ENCODE measurements at places on chromosomes 12 and 14.

- no peak for DNase-seq
Observed at GRCh38 chr14:22522466-22522957, 66.5 kb downstream of the DAD1 start.

- DNase-seq = no peak
Observed at GRCh38 chr12:103580026-103580425, 7.0 kb upstream of the STAB2 start.

- DNase-seq = no peak
Observed at GRCh38 chr14:33210311-33210710, 271.6 kb downstream of the NPAS3 start.

- DNase-seq = no peak
Observed at GRCh38 chr12:25269701-25270100, 19.0 kb upstream of the KRAS start.

DNA sequence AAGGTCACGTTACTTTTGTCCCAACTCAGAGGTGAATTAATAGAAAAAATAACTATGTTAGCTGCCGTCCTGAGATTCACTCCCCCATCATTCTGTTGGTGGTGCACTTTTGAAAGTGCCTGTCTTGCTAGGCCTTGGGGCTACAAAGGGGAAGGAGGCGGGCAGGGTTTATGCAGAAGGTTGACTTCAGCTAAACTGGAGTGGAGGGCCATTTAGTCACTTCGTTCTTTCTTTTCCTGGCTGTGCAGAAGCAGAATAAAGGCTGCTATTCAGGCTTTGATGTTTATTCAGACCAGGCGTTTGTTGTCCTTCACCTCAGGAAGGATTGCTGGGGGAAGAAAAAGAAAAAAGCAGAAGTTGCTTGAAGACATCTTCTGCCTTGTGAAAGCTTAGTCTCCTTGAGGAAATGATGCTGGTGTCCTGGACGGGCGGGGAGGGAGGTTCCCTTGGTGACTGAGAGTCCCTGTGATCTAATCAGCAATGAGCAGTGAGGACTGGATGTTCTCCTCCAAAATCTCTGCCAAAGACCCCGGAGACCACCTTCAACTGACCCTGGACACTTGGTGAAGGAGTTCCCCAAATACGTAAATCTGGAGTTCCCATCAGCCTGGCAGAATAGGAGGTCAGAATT is 4.0 kb downstream of the GLT1D1 start:
- peak; percentile 9 for DNase-seq

- DNase-seq = no peak
Observed at GRCh38 chr12:123384318-123384993, 524 bp downstream of the KMT5A start.

DNA sequence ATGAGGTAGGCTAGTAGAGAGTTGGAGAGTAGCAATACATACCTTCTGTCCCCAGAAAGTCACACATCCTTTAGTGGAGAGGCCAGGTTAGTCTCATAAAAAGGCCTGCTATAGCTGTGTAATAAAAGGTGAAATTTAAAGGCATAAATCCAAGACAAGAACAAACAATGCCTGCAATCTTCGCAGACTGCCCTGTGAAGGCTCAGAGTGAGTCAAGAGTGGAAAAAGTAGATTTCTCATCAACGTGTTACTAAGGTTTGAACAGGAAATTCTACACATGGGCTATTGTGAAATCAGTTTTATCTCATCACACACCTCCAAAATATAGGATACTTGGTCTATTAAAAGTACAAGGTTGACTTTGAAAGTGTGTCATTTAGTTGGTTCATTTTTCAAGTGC is at the start of gene KLRC1:
Gene KLRC1 (minus strand): TSS at position 222 of the 400 bp plus-strand sequence. CDS start 2,221 bp downstream, outside the sequence.
- DNase-seq = no peak

GRCh38 chr12:14619741-14620501 is 52.2 kb upstream of the PLBD1 start:
- no peak for DNase-seq

DNA sequence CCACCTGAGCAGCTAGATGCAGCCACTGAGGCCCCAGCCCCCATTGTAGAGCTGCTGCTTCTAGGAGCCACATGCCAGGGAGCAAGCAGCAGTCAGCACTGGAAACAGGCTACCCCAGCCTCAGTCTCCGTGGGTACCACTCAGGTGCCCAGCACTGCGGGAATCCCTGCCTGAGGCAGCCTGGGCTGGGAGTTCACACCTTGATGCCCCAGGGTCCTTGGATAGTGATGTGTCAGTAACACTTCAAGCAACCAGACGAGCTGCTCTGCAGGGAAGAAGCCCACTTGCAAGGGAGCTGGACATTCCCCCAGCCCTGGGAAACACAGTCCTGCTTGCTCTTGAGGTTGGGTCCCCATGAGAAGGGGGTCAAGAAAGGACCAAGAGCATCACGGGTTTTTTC is 90.7 kb downstream of the ZFP36L1 start:
- no peak for DNase-seq

GRCh38 chr12:108321688-108322087 is 17.4 kb downstream of the CMKLR1 start:
- DNase-seq = no peak

DNA sequence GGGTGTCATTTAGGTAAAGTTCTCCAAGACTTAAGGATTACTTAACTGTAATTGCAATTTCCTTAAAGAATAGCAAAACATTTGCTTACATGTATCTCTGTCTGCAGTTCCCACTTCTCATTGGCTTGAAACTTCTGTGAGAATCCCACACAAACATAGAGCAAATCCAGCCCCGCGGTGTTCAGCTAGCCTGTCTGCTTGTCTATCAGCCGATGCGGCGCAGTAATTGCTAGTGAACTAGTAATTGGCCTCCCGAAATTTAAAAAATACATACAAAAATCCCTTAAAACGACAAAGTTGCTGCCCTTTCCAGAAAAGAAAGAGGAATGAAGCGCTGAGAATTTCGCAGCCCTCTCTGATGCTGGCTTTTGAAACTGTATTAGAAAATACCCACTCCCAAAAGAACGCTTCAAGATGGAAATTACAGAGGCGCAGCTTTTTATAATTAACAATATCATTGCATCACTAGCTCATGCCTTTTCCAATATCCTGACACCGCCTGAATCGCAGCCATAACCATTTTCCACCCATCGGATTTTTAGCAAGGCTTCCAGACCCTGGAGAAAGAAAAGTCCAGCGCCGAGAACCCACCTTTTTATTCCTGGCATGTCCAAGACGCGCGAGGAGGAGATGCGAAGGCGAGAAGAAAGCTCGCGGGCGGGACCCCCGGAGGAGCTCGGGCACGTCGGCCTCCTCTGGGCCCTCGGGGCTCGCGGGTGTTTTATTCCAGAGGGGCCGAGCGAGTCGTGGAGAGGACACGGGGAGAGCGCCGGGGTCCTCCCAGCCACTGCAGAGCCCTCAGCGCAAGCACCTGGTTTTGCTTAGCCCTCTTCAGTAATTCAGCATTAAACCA is 646 bp downstream of the FBLN5 start:
- DNase-seq = no peak

DNA sequence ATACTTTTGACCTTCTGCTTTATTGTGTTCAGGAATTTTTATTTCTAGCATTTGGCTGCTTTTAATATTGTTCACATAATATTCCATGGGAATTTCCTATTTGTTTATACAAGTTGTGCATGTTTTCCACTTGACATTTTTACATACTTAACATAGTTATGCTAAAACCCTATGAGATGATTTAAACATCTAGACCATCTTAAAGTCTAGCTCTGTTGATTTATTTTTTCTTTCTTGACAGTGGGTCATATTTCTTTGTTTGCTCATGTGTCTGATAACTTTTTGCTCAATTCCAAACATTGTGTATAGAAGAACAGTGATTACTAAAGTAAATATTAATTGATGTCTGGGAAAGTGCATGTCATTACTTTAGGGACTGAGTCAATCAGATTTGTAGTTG is 202.1 kb upstream of the PDZRN4 start:
- no peak for DNase-seq

- peak; percentile 94 for DNase-seq
Observed at GRCh38 chr14:23068789-23069412, 11.6 kb upstream of the CDH24 start.

- peak; percentile 27 for DNase-seq
Observed at GRCh38 chr14:39267608-39268005, 33.9 kb downstream of the MIA2 start.

- no peak for DNase-seq
Observed at GRCh38 chr12:9756706-9757105, 4.0 kb downstream of the CD69 start.

- DNase-seq = no peak
Observed at GRCh38 chr12:95673576-95673975, 117.0 kb downstream of the NTN4 start.

- DNase-seq = peak; percentile 66
Observed at GRCh38 chr12:63090716-63091115, 60.3 kb downstream of the AVPR1A start.

- DNase-seq = no peak
Observed at GRCh38 chr12:95424271-95424994, 49.5 kb upstream of the METAP2 start.

DNA sequence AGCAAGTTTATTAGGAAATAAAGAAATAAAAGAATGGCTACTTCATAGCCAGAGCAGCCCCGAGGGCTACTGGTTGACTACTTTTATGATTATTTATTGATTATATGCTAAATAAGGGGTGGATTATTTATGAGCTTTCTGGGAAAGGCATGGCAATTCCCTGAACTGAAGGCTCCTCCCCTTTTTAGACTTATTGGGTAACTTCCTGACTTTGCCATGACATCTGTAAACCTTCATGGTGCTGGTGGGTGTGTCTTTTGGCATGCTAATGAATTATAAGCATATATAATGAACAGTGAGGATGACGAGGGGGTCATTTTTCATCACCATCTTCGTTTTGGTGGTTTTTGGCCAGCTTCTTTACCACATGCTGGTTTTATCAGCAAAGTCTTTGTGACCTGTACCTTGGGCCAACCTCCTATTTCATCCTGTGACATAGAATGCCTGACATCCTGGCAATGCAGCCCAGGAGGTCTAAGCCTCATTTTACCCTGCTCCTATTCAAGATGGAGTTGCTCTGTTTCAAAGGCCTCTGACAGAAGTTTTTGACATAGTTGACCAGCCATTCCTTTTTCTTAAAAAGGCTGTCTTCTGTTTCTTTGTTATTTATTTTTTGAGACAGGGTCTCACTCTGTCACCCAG is 11.1 kb upstream of the PTGES3 start:
- DNase-seq = no peak

- DNase-seq = peak; percentile 49
Observed at GRCh38 chr12:12488296-12488695, 74.4 kb downstream of the DUSP16 start.

GRCh38 chr12:91103101-91103500 is 8.2 kb downstream of the LUM start:
- no peak for DNase-seq

DNA sequence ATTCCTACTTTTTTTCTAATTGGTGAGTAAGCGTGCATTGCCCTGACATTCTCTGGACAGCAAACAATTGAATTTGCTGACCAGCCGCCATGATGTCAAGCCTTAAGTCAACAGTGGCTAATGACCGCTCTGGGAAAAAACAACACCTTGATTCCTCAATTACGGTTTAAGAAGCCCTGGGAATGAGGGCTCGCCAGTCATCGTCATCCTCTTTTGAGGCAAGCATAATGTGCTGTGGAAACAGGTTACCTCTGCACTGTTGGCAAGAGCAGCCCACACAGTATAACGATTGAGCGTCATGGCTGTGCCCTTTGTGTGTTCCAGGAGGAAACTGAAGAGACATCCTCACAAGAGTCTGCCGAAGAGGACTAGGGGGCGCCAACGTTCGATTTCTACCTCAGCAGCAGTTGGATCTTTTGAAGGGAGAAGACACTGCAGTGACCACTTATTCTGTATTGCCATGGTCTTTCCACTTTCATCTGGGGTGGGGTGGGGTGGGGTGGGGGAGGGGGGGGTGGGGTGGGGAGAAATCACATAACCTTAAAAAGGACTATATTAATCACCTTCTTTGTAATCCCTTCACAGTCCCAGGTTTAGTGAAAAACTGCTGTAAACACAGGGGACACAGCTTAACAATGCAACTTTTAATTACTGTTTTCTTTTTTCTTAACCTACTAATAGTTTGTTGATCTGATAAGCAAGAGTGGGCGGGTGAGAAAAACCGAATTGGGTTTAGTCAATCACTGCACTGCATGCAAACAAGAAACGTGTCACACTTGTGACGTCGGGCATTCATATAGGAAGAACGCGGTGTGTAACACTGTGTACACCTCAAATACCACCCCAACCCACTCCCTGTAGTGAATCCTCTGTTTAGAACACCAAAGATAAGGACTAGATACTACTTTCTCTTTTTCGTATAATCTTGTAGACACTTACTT is 138.9 kb downstream of the HMGA2 start:
- DNase-seq = no peak

DNA sequence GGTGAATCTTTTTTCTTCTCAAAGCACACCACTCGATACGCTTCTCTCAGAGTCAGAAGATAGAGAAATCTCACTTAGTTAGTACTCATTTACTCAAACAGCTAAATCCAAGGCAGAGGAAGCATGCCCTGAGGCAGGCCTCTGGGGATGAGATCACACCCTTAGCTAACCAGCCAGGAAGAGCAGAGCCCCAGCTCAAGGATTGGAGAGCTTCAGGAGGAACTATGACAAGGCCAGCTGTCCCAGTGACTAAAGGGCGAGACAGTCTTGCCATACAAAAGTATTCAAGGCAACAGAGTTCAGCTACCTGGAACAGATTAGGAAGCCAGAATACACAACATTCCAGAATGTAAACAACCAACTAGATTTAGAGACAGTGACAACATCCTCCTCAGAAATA is 197.7 kb upstream of the CCDC196 start:
- DNase-seq = no peak

GRCh38 chr14:22664261-22664660 is 20.1 kb upstream of the OR6J1 start:
- DNase-seq = no peak

DNA sequence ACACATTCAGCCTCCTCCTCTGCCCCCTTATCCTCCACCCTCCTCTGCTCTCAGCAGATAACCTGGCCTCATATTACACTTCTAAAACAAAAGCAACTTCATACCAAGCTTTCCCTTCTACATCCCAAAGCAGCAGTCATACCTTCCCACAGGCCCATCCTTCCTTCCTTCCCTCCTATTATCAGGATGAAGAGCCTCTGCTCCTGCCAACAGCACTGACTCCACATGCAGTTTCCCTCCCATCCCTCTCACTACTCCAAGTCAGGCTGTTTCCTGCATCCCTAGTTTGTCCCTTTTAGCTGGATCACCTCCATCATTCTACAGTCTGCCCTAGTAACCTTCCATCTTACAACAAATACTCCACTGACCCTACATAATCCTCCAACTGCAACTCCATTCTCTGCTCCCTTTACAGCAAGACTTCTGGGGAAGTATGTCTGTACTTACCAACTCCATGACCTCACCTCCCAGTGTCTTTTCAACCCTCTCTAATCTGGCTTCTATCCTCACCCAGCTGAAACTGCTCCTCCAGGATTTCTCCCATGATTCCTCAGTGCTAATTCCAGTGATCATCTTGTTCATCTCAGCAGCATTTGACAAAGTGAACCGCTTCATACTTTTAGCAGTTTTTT is 4.9 kb upstream of the YEATS4 start:
- DNase-seq = no peak

DNA sequence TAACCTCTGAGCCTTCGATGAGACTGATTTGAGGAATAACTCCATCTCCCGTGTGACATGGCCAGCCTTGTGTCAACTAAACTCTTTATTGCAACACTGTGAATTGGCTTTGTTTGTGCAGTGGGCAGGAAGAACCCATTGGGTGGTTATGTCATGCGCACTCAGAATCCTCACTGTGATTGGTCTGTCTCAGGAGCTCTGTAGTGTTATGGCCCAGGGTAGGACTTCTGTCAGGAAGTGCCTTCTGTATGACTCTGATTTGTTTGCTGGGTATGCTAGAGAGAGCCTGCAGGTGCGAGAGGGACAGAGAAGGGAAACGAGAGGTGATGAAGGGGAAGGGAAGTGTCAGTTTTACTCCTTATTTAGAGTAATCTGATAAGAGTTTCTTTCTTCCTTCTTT is 71.5 kb upstream of the DCD start:
- no peak for DNase-seq

- no peak for DNase-seq
Observed at GRCh38 chr12:52892207-52892852, 12.5 kb downstream of the KRT8 start.
